Lung (tissue), 17 donors: ENCODE measurements at places on chromosomes 1 and 21. TPM values are rescaled to one million over a fixed set of nuclear protein-coding genes. Genes with fewer than 3 reads are reported as not detected.

GRCh38 chr1:55524006-55524405, 308.8 kb upstream of the USP24 start:
- no peak for DNase-seq

GRCh38 chr1:192756314-192756713, 52.5 kb upstream of the RGS2 start:
- DNase-seq = no peak

- no peak for DNase-seq
These were observed 40.9 kb downstream of the PLA2G4A start for GRCh38 chr1:186869526-186870228.

DNA sequence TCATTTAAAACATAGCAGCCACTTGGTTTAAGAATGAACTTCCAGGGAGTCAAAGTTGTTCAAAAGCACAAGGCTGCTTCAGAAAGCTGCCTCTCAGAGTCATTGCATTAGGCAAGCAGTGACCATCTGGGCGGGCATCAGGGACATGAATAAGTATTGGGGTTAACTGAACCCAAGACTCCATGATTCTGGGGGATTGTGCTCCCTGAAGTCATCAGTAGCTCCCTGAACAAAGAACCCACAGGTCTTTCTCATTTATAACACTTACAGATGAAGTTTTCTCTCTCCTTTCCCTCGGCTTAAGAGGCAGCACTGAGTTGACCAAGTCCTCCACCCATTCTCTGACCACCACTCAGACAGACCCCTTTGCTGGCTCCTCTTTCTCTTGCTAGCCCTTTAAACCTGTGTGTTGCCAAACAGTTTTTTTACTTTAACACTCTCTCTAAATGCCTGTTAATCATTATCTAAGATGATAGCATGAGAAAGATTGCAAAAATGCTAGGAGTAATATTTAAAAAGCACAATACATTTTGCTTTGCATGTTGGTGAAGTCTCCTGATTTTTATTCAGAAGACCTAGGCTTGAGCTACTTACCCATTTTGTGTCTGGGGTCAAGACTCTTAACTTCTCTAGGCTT, 77.0 kb upstream of the ARHGAP29 start:
- DNase-seq = no peak

DNA sequence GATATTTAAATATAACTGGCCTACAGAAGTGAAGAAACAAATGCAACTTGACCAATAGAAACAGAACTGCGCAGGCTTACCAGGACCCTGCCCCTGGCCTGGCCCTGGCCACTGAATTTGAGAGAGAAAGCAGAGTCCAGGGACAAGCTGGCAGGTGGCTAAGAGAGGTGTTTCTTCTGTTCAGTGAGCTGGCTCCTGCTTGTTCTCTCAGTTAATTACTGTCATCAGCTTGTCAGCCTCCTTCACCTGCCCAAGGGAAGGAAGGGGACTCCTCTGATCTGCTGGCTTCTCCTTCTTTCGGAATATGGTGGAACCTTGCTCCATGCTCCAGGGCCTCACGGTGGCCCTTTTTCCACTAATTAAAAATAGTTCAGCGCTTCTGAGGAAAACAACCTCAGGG, 388.4 kb downstream of the DISC1 start:
- no peak for DNase-seq

GRCh38 chr1:211566431-211567025, 12.4 kb downstream of the SLC30A1 start:
- DNase-seq = no peak

- no peak for DNase-seq
These were observed 1.6 kb upstream of the SCNN1D start for GRCh38 chr1:1278620-1279019.

- peak; percentile 88 for DNase-seq
These were observed 100.1 kb upstream of the SLC2A1 start for GRCh38 chr1:43058545-43059360.

DNA sequence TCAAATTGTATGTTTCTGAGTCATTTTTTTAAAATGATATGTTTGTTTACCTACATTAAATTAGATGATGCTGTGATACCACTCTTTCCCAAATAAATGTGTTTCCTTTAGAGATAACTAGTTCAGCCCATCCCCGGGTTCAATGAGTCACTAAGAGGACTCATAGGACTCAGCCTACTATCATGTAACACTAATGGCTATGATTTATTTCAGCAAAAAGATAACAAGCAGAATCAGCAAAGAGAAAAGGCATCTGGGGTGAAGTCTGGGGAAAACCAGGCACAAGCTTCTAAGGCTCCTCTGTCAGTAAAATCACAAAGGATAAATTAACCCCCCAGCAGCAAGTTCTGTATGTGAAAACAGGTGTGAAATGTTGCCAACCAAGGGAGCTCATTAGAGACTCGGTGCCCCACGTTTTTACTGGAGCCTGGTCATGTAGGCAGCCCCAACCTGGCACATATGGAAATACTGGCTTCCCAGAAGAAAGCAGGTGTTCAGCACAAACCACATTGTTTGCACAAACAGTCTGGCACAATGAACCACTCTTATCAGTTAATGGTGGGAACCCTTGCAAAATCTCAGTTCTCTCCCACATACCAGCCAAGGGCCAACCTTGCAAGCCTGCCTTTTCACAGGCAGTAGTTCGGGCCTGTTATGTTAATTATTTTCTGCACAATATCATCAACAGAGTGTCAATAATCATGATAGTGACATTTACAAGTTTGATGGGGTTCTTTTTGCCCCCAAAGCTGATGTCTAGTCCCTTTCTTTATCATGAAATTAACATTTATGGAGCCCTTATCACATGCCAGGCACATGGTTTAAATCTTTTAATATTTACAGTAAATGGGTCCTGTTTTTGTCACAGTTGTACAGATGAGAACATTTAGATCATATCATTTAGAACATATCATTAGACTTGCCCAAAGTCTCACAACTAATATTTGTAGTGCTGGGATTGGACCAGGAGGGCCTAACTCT, 23.1 kb upstream of the CNN3 start:
- peak; percentile 36 for DNase-seq

- DNase-seq = peak; percentile 84
These were observed 5.7 kb downstream of the SLC6A17 start for GRCh38 chr1:110155878-110156522.

GRCh38 chr1:232112076-232112475, 485.5 kb downstream of the DISC1 start:
- no peak for DNase-seq

DNA sequence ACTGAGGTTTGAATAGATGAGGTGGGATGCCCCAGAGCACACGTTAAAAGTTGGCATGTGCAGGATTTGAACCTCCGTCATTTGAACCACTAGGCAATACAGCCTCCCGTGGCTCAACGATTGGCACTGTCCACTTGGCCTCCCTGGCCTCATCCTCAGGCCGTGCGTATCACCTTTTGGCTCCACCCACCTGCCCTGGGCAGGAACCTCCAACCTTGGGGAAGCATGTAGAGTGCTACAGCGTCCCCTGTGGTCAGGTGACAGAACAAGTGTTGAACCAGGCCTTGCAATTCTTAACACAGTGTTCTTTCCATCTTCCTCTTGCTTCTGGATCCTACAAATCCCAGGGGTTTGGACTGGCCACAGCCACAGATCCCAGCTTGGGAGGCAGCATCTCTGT, 112.6 kb downstream of the PAX7 start:
- no peak for DNase-seq

DNA sequence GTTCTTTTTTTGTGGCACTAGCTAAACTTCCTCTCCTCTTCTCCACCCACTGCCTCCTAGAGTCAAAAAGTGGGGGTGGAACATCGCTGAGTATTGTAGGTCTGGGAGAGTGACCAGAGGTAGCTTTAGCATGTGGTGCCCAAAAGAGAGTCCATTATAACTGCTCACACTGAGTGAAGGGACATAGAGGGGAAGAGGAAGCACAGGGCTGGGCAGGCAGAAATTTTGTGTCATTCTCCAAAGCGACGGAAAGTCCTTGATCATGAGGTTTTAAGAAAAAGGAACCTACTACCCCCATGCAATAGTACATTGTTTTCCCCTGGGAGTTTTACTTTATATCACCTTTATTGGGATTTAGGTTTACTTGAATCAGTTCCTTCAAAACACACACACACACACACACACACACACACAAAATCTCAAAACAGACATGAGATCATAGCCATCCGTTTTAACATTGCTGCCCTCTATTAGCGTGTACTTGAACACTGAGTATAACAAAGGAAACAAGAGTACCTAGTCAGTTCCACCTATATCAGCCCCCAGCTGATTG, 4.1 kb downstream of the CD84 start:
- DNase-seq = peak; percentile 7

DNA sequence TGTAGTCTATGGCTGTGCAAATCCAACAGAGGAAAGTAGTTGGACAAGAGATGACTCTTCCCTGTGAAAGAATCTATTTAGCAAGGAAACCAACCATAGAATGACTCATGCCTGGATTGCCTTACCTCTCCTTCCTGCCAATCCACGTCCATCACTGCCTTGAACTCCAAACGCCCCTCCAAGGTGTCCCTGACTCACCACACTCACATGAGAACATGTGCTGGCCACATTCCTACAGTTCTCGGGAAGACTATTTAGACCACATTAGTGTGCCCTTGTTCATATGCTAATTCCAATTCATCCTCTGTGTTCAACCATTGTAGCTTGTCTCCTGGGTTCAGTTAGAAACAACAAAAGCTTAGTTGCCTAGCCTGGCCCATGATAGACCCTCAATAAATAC, 157.3 kb downstream of the SLC30A10 start:
- DNase-seq = no peak

The RIPK4 gene
- 12.9 TPM for total RNA-seq

The MNDA gene
- 25.0 TPM for total RNA-seq

The ODR4 gene
- 16.3 TPM for total RNA-seq

The USH2A gene
- total RNA-seq = 0.11 TPM

The SPRR3 gene
- not detected for total RNA-seq

The CR1L gene
- 2.6 TPM for total RNA-seq

The MAN1C1 gene
- 14.7 TPM for total RNA-seq
